ENCODE measurements at places on chromosomes 16 and 17. TPM values are rescaled to one million over a fixed set of nuclear protein-coding genes. Genes with fewer than 3 reads are reported as not detected.

DNA sequence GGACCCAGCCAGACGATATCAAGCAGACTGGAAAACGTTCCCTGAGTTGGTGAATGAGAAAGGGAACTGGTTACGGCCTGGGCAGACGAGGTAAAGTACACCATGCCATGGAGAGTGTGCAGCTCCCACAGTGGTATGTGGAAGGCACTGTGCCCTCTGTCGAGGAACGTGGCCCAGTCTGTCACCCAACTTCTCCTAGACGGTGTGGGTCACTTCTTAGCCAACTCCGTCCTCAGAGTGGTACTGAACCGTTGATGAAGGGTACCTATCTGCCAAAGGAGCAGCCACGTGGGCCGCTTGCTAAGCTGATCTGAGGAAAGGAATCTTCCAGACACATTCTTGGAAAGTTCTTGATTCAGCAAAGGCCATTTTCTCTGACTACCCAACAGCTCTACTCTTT, 56.0 kb upstream of the AXIN2 start:
- DNase-seq: no peak
- no peak overlapping the region for H3K27ac ChIP-seq
- no peaks in the 10 kb centered on the region for H3K27me3 ChIP-seq

Gene ITGA2B
- total RNA-seq: 2.0 TPM

- DNase-seq: no peak
- peaks cover 24% of the 10 kb centered on the region for H3K27me3 ChIP-seq
Measured at GRCh38 chr16:67245674-67246080, 1.6 kb downstream of the FHOD1 start.

- DNase-seq: peak; percentile 84
- no peaks in the 10 kb centered on the region for H3K27me3 ChIP-seq
- peaks cover 29% of the 10 kb centered on the region for H3K4me1 ChIP-seq
- H3K27ac ChIP-seq: peak overlapping the region; percentile 83
Measured at GRCh38 chr17:44222112-44222869, 2.8 kb upstream of the UBTF start.

Gene PRSS8
- total RNA-seq: not detected

DNA sequence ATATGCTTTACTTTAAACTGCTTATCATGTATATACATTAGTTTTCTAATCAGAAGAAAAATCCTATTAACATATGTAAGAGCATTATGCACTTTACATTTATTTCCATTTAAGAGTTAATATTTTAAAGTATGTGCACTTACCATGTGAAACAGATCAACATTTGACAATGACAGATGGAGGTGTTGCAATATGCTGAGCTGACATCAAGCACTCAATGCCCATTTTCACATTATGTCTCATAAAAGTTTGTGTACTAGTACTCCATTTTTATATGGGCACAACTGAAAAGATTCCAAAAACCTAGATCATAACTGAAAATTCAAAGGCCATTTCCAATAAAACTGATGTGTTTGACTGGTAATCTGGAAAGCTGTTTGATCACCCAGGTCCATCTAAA, 420.9 kb upstream of the SOX9 start:
- no peak overlapping the region for H3K4me3 ChIP-seq
- no peaks in the 10 kb centered on the region for H3K36me3 ChIP-seq
- no peaks in the 10 kb centered on the region for H3K4me1 ChIP-seq
- no peak overlapping the region for H3K27ac ChIP-seq
- no peaks in the 10 kb centered on the region for H3K27me3 ChIP-seq

Gene DHRS7C
- 143 TPM for total RNA-seq

GRCh38 chr16:78473031-78473699, 373.7 kb downstream of the WWOX start:
- DNase-seq: no peak
- no peak overlapping the region for H3K27ac ChIP-seq
- H3K4me1 ChIP-seq: no peaks in the 10 kb centered on the region
- H3K36me3 ChIP-seq: no peaks in the 10 kb centered on the region

Gene SLC5A10
- total RNA-seq: not detected

Gene EME1
- total RNA-seq: 4.3 TPM

- no peaks in the 10 kb centered on the region for H3K36me3 ChIP-seq
- DNase-seq: no peak
- no peaks in the 10 kb centered on the region for H3K4me1 ChIP-seq
- H3K27ac ChIP-seq: no peak overlapping the region
- H3K4me3 ChIP-seq: no peak overlapping the region
Measured at GRCh38 chr17:33509331-33509730, 216.2 kb upstream of the ASIC2 start.

DNA sequence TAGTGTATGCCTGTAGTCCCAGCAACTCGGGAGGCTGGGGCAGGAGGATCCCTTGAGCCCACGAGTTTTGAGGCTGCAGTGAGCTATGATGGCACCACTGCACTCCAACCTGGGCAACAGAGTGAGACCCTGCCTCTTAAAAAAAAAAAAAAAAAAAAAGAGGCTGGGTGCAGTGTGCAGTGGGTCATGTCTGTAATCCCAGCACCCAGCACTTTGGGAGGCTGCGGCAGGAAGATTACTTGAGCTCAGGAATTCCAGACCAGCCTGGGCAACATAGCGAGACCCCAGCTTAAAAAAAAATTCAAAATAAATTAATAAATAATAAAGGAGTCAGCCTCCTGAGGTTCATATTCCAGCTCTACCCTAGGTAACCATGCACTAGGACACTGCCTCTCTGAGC, 9.6 kb upstream of the CNOT1 start:
- no peaks in the 10 kb centered on the region for H3K36me3 ChIP-seq
- no peak overlapping the region for H3K4me3 ChIP-seq
- no peak for DNase-seq
- no peaks in the 10 kb centered on the region for H3K27me3 ChIP-seq

DNA sequence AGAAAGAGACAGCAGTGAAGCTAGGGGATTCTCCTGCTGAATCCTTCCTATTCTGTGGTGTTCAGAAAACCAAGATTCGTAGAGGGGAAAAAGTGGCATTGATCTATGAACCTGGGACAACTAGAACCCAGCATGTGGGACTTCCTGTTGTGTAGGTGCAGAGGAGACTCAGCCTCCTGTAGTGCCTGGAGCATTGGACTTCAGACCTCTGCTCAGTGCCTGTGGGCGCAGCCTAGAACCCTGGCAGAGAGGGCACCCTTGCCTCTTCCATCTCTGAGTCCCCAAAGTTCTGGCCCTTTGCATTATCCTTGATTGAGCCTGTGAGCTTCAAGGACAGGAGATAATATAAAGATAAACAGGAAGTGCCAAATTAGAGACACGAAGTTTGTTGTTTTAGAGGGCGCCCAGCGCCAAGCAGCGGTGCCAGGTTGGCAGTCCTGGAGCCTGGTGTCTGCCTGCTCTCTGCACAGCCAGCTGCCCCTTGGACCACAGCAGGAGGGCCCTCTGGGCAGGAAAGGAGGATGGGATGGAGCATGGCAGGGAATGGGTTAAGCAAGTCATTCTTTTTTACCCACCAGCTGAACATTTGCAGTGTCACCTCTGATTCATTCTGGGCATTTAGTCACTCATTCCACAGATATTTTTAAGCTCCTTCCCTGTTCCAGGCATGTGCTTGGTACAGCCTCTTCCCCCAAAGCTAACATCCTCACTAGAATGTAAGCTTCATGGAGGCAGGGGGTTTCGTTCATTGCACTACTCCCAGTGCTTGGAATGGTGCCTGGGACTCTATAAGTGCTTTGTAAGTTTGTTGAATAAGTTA, 11.9 kb upstream of the SP6 start:
- DNase-seq: no peak
- H3K36me3 ChIP-seq: no peaks in the 10 kb centered on the region
- H3K4me3 ChIP-seq: no peak overlapping the region
- no peak overlapping the region for H3K27ac ChIP-seq
- H3K4me1 ChIP-seq: no peaks in the 10 kb centered on the region

Gene GEMIN4
- 9.8 TPM for total RNA-seq

DNA sequence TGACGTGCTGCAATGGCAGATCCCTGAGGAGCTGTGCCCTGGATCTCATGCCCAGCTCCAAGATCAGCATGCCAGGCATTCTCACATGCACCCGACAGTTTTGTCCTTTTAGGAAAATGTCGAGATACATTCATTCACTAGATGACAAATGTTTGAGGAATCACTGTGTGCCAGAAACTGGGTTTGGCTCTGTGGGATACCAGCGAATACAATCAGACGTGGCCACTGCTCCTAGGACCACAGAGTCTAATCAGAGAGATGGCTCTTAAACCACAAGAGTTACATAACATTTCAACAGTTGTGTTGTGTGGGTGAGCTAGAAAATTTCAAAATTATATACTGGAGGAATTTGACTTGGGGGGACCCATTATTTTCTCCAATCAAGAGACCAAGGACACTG, 579.7 kb downstream of the CDH13 start:
- H3K4me1 ChIP-seq: no peaks in the 10 kb centered on the region
- no peaks in the 10 kb centered on the region for H3K27me3 ChIP-seq
- H3K4me3 ChIP-seq: no peak overlapping the region
- no peaks in the 10 kb centered on the region for H3K36me3 ChIP-seq

Gene NUDT7
- 4.3 TPM for total RNA-seq

Gene KRT35
- not detected for total RNA-seq

DNA sequence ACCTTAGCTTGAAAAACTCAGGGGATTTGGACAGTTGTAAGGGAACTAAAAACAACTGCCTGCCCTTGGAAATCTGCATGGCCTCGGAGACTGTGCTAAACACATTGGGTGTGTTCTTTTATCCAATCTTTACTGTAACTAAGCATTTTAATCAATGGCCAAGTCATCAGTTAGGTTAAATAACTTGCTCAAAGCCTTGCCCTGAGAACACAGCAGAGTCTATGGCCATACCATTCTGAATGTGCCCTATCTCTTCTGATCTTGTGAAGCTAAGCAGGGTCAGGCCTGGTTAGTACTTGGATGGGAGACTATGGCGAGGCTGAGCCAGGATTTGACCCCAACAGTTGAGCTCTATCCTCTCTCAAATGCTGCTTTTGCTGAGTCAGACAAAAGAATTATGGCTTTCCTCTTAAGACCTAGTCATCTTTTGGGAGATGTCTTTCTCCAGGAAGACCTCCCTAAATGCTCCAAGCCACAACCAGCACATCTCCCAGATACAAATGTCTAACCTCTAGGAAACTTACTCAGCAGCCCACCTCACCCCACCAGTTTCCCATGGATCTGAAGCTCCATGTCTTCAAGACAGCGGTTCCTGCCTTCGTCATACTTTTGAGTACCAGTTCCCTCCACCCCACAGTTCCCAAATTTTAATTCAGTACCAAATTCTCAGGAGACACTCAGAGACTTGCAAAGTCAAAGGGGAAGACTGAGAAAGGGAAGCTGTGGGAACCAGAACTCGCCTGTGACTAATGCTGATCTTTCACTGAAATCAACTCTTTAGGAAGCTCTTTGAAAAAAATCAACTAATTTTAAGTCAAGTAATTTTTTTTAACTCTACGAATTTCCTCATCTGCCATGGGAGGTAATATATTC, 336.1 kb downstream of the MAF start:
- peak; percentile 58 for DNase-seq
- no peak overlapping the region for H3K4me3 ChIP-seq
- no peaks in the 10 kb centered on the region for H3K4me1 ChIP-seq
- no peak overlapping the region for H3K27ac ChIP-seq

GRCh38 chr17:16994631-16995030, 22.7 kb upstream of the TNFRSF13B start:
- no peaks in the 10 kb centered on the region for H3K27me3 ChIP-seq
- no peak for DNase-seq
- H3K4me3 ChIP-seq: no peak overlapping the region
- H3K36me3 ChIP-seq: no peaks in the 10 kb centered on the region
- H3K27ac ChIP-seq: no peak overlapping the region

Gene MAF
- 31.3 TPM for total RNA-seq

Gene WNT3
- total RNA-seq: 1.9 TPM

DNA sequence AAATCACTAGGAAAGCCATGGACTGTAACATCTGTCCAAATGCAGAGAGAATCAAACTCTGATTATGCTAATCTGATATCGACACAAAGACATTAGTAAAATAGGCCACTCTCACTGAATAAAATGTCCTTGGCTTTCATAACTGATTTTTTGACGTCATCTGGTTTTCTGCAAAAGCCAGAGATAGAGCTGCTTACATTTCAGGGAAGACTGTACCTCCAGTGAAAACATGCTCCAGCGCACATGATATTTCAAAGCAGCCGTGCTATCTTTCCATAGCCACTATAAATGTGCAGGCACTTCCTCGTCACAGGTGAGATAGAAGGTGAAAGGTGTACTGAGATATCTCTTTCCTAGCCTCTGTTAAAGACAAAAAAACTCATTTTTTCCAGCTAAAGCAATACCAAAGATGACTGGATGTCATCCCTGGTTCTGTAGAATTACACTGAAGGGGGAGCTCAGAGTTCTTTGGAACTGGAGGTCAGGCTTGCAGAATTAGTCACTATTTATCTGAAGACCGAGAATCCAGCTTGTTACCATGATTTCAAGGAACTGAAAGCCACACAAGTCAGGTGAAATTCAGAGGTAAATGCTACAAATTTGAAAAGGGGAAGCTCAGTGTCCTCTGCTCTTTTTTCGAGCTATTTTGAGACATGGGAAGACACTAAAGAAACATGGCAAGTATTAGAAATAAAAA, 249.5 kb downstream of the CA10 start:
- no peak overlapping the region for H3K27ac ChIP-seq
- H3K4me3 ChIP-seq: no peak overlapping the region
- DNase-seq: no peak
- no peaks in the 10 kb centered on the region for H3K27me3 ChIP-seq

Gene PPL
- total RNA-seq: 1.1 TPM

GRCh38 chr16:19301931-19302330, 16.4 kb downstream of the CLEC19A start:
- H3K27ac ChIP-seq: no peak overlapping the region
- H3K36me3 ChIP-seq: no peaks in the 10 kb centered on the region
- DNase-seq: no peak
- no peak overlapping the region for H3K4me3 ChIP-seq

DNA sequence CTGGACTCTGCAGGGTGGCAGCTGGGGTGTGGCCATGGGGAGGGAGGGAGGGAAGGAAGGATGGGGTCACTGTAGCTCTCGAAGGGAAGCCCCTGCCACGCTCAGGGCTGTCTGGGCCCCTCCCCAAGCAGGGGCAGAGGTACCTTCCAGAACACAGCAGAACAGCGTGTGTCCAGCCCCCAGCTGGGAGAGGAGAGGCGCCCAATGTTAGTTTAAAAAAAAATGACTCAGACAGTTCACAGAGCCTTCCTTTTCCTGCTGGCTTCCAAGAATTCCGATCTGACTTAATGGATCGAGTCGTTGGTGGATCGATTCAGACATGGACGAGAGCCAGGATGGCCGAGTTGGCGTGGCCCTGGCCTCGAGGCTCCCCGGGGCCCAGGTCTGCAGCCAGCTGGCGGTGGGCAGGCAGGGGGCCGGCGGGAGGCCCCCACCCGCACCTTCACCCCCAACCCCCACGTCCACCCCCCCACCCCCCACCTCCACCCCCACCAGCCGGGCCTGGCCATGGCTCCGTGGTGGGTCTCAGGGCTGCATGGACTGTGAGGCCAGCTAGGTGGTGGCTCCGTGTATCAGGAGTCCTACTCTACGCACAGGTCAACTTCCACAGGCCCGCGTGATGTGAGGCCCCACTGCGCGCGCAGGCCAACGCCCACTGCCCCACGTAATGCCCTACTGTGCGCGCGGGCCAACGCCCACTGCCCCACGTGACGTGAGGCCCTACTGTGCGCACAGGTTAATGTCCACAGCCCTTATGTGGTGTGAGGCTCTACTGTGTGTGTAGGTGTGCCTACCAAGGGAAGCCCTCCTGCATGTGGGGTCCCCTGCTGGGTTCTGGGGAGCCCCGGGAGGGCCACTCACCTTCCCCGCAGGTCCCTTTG, 21.8 kb downstream of the CACNA1H start:
- DNase-seq: no peak
- no peak overlapping the region for H3K27ac ChIP-seq
- H3K4me1 ChIP-seq: peaks cover 28% of the 10 kb centered on the region
- no peak overlapping the region for H3K4me3 ChIP-seq

All from muscle of leg (tissue), 16 donors.